ENCODE measurements at places on chromosomes 2 and 18.

DNA sequence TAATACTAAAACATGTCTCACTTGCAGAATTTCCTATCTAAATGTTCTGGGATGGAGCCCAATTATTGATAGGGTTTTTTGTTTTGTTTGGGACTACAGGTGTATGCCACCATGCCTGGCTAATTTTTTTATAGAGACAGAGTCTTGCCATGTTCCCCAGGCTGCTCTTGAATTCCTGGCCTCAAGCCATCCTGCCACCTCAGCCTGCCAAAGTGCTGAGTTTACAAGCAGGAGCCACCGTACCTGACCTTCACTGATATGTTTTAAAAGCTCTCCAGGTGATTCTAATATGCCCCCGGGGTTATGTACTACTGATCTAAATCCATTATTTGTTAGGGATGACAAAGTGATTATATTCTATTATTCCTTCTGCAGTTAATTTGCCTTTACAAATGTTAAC lies 2.2 kb downstream of the ELAC1 start:
- DNase-seq: no peak

DNA sequence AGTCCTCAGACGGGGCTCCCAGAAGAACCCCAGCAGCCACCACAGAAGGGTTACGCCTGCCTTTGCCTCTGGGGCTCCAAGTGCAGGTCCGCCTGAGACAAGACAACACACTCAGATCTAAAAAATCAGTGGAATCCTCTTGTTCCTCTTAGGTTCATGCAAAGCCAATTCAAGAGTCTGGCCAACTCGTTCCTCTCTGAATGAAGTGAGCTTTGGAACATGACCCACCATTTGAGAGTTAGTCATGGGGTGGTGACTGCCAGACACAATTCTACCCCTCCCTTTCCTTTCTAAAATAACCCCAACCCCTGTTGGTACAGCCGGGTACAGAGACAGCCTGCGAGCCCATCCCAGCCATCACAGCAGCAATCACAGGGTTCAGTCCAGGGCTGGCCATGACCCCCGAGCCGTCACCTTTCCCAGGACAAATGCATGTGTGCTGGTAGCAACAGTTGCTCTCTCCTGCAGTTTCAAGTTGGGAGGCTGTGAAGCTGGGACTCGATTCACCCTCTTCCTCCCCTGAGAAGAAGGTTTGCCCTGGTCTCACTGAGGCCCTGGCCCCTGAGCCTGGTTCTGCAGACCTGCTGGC lies 183.1 kb upstream of the SH3BP4 start:
- no peak for DNase-seq

- no peak for DNase-seq
Measured at GRCh38 chr2:27204566-27204965, 7.3 kb upstream of the ATRAID start.

- no peak for DNase-seq
Measured at GRCh38 chr2:166632616-166633015, 138.6 kb upstream of the SCN7A start.

DNA sequence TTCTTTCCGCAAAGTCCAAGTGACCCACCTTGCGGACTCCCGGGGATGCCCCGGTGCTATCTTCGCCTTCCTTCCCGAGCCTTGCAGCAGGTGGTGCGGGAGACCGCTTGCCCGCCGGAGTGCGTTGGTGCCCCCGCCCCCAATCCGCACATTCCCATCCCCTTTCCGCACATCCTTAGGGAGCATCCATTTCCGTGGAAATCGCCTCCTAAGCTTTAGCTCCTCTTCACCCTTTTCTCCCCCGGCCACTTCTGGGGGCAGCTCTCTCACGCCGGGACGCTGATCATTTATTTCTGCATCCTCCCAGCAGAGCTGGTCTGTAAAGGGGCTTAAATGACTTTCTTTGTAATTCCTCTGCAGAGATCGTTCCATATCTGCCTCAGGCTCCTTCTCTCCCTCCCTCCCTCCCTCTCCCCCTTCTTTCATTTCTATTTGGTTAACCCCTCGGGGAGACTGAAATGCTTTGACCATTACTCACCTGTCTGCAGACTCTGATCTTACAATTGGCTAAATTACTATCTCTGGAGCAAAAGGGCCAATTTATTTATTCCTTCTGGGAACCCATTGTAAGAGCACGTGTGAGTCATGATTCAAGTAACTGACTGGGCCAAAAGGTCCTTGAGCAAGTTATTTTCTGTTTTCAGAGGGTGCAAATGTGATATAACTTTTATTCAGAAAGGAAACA lies 1.3 kb upstream of the LYPD1 start:
- no peak for DNase-seq

DNA sequence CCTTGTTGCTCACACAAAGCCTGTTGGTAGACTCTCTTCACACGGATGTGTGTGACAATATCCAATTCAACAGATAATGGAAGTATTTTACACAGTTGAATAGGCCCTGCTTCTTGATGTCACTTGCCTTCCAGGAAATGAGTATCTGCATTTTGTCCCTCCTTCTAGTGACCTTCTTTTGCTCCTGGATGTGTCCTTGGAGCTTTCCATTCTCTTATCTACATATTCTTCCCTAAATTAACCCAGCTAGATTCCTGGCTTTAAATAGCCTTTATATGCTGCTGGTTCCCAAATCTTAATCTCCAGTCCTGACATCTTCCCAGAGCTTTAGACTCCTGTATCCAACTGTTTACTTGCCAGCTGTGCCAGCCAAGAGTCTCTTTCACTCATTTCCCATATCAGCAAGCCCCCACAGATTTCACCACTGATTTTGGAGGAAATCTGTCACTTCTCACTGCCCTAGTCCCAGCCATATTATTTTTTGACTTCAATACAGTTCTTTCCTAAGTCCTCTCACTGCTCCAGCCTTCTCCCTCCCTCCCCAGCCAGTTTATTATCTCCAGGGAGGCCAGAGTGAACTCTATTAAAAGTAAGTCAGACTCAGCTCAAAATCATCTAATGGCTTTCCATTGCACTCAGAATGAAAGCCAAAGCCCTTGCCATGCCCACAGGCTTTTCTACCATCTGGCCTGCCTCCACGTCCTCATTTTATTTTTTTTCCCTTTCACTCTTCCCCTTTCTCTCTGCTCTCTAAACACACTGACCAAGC lies 170.0 kb downstream of the PDE11A start:
- DNase-seq: no peak

GRCh38 chr2:76867854-76868253 lies 654.3 kb downstream of the LRRTM4 start:
- no peak for DNase-seq

GRCh38 chr2:148990968-148991367 lies 47.5 kb upstream of the LYPD6B start:
- DNase-seq: no peak

GRCh38 chr2:39435741-39436591 lies 1.1 kb downstream of the MAP4K3 start:
- DNase-seq: no peak

GRCh38 chr2:131641414-131642206 lies 113.9 kb downstream of the CCDC74A start:
- no peak for DNase-seq

DNA sequence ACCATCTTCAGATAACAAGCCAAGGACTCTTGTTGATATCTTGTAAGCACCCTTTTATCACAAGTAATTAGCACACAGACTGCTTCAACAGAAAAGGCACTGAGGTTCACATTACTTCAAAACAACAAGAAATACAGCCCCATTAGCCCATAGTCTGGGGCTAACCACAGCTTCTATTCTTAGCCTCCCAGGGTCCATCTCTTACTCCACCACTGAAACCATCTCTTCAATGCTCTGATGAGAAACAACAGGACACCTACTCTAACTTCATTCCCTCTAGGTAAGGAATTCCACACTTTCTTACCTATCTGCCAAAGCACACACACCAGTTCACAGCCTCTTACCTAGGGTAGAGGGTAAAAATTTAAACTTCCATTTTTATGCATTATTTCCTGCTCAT lies 26.4 kb upstream of the CYTIP start:
- DNase-seq: no peak

All from activated naive CD4-positive, alpha-beta T cell (primary cell).